LNCaP clone FGC (cell line): ENCODE measurements at places on chromosomes 11 and 22.

DNA sequence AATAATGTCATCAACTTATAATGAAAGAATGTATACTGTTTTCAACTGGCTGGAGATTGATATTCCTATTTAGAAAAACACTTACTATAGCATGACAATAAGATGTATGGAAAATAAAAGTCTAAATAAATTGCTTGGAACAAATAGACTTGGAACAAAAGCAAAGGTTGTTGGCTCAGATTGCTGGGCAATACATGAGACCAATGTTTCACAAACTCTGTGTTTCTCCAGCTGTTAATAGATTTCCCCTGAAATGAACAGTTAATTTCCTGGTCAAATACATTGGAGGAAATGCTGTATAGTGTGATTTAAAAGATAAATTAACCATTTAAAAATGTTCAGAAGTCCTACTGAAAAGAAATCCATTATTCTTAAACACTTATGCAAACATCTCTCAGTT lies 40.1 kb upstream of the CTSC start:
- no peak for DNase-seq

DNA sequence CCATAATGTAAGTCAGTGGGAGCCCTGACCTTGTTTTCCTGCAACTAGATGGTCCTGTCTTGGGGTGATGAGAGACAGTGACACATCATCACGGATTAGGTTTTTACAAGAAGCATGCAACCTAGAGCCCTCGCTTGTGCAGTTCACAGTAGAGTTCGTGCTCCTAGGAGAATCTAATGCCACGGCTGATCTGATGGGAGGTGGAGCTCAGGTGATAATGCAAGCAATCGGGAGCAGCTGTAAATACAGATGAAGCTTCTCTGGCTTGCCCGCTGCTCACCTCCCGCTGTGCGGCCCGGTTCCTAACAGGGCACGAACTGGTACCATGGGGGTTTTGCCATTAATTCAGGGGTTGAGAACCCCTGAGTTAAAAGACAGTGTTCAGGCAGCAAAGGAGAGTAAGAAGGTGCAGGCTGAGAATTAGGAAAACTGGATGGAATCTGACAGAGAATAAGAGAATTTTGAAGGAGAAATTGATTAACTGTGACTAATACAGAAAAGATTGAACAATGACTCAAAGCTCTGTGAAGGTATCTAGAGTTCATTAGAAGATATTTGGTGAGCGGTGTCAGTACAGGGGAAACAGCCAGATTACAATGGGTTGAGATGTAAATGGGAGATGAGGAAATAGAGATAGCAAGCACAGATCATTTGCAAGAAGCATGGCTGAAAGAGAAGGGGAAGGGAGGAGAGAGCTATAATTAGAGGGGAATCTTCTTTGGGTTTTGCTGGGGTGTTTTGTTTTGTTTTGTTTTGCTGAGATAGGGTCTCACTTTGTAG lies 21.0 kb downstream of the WEE1 start:
- DNase-seq = no peak

- DNase-seq = no peak
These were observed 138.3 kb downstream of the GUCY1A2 start for GRCh38 chr11:106879832-106880546.

DNA sequence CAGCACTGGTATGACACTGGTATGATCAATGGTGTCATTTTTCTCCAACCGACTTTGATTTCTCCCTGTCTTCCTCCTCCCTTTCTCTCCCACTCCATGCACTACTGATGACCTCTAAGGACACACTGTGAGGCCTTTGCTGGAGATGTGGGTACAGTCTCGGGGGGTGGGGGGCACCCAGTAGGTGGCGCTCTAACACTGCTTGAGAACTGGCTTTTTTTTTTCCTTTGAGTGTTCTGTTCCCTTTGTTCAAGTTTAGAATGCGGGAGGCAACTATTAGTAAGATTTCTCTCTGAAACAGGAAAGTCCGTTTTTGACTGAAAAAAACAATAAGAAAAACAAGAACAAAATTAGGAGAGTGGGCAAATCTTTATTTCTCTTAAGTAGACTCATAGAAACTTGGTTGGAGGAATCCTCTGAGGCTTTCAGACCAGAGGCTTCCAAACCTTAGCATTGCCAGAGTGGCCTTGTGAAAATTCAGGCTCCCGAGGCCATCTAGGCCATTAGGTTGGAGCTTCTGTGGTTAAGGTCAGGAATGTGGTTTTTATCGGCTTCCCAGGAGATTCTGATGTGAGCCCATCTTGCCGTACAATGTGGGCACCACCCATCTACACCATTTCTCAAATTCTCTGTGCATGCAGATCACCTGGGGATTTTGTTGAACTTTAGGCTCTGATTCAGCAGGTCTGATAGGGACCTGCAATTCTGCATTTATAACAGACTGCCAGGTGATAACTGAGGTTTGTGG lies 43.2 kb downstream of the PANX1 start:
- no peak for DNase-seq

DNA sequence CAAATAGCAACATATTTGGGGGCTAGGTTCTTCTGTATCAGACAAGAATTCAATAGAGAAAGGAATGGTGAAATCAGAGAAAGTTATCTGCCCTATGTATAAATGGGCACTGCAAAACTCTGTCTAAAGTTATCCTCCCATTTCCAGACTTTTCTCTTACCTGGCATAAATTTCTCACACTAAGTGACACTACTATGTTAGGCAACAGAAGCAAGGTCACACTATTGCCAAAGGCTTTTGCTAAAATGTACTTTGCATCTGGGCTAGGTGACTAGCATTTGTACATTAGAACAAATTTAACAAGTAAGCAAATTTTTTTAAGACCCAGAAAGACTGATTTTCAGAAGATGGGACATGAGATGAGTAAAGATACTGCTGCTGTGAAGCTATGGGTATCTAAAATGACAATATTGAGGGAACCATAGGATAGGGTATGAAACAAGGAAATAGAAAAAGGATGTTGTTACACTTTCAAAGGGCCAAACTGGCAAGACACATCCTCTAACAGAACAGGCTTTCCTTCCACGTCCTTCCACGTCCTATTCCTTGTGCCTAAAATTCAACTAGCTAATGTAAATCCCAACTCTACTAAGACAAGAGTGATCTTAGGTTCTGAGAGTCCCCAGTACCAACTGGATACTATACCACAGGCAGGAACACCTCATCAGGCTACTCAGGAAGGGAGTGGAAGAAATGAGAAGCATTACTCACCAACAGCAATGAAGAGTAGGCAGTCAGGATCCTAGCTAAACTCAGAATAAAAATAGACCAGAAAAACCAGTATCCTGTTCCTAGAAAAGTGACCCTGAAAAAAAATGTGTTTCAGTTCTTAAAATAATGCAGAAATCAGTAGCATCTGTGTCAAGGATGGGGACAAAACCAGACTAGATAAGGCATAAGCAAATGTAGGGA lies 22.6 kb downstream of the GDPD4 start:
- no peak for DNase-seq

- DNase-seq = no peak
These were observed 4.3 kb upstream of the CARNS1 start for GRCh38 chr11:67410984-67411784.

- DNase-seq = no peak
These were observed 12.4 kb downstream of the POLR3H start for GRCh38 chr22:41531715-41532477.

DNA sequence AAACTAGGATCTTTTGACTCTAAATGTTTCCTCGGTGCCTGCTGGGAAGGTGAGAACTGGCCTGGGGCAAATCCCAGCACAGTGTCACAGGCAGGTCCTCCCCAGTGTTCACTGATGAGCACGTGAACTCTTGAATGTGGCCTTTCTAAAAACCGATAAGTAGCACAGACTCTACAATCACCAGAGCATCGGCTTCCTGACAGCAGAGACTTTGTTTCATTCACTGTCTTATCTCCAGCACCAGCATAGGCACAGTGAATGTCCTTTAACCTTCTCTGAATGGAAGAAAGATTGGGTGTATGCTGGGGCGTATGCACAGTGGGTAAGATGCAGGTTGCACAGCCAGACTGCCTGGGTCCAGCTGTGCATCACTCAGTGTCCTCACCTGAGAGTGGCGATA lies 59.3 kb upstream of the EIF3D start:
- DNase-seq = no peak

DNA sequence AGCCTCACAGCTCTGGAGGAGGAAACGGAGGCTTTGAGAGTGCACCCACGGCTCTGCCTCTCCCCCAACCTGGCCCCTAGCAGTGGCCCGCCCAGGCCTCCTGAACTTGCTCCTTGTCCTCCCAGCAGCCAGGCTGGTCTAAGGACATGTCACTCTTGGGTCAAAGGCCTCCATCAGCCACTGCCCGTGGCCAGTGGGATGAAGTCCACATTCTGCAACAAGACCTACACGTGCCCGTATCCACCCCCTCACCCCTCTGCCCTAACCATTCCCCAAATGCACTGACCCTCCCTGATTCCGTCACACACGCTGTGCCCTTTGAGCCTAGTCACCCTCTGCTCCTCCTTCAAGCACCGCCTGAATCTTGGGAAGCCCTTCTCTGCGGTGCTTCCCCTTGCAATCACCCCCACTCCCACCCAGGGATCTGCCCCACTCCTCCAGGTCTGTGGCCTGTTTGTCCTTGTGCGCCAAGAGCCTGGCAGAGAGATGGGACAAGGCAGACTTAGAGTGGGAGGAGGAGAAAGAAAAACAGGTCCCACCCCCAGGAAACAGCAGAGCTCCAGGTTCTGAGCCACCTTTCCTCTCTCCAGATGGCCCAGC lies 37.5 kb upstream of the TEF start:
- no peak for DNase-seq

DNA sequence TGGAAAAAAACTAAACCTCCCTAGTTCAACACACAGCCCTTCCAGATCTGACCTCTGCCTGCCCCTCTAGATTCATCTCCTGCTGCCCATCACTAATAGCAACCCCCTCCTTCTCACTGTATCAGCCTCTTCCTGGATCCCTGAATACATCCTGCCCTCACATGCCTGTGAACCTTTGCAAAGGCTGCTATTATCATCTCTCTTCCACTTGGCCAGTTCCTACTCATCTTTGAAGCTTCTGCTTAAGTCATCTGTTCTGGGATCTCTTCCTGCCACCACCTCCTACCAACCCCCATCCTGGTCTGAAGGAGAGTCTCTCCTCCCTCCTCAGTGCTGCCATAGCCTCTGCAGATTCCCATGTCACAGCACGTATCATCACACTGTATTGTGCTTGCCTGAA lies 38.0 kb upstream of the AMOTL1 start:
- DNase-seq = no peak

- DNase-seq = no peak
These were observed 2.7 kb downstream of the MUC5B start for GRCh38 chr11:1225386-1226225.

- DNase-seq = no peak
These were observed 586.5 kb upstream of the CNTN5 start for GRCh38 chr11:98434296-98434695.

DNA sequence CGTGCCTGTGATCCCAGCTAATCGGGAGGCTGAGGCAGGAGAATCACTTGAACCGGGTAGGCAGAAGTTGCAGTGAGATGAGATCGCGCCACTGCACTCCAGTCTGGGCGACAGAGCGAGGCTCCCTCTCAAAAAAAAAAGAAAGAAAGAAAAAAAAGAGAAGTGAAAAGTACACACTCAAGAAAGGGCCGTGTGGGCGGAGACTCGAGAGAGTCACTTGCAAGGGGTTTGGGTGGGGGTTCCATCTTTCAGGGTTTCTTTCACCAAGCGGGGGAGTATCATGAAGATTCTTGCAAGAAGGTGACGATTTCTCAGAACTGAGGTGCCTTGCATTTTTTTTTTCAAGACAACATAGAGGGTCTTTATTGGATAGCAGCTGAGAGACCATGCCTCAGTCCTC lies 4.0 kb upstream of the IFITM5 start:
- DNase-seq = no peak

- no peak for DNase-seq
These were observed 7.3 kb downstream of the CABP7 start for GRCh38 chr22:29727131-29727523.

DNA sequence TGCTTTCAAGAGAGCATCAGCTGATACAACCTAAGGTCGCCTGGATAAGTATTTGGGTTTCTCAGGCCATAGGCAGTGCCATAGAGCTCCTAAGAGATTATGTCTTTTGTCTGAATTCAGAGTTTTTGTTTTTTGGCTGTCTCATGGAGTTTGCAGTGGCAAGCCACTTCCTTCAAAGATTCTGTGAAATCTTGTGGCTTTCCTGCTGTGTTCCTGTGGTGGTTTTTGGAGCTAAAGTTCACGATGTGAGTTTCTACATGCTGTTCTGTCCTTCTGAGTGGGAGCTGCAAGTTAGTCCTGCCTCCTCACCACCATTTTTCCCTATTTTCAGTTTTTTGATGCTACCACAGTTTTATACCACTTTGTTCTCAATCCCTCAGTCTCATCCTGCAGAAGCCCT lies 111.4 kb downstream of the COMMD9 start:
- no peak for DNase-seq

DNA sequence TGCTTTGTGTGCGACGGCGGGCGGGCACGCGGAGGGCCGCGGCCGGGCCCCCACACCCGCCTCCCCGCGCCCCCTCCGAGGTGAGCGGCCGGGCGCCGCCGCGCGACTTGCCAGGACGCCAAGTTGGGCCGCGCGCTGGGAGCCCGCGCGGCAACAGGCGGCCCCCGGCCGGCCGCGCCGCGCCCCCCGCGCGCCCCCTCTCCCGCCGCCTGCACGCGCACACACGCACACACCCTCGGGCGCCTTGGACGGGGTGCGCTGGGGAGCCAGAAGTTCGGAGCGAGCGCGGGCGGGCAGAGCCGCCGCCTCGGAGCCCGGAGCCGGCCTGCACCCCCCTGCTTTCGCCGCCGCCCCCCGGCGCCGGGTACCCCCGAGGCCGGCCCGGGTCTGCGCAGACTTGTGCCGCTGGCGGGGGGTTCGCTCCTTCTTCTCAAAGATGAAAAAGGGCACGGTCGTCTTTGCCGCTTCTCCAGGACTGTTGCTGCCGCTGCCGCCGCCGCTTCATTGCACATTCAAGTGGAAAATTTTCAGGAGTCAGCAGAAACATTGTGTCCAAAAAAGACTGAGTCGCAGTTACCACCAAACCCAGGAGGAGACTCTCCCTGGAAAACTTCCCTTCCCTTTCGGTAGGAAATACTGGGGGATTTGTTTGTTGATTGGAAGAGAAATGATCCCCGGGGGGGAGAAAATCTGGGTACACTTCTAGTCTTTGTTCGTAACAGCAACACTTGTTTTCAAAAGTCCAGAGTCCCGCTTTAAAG lies 895 bp downstream of the TEAD1 start:
- no peak for DNase-seq

GRCh38 chr11:33682446-33682845 lies 18.2 kb downstream of the C11orf91 start:
- no peak for DNase-seq

- DNase-seq = no peak
These were observed 71.8 kb downstream of the GGTLC2 start for GRCh38 chr22:22716136-22716665.

GRCh38 chr11:45527898-45528297 lies 137.5 kb downstream of the CHST1 start:
- no peak for DNase-seq

DNA sequence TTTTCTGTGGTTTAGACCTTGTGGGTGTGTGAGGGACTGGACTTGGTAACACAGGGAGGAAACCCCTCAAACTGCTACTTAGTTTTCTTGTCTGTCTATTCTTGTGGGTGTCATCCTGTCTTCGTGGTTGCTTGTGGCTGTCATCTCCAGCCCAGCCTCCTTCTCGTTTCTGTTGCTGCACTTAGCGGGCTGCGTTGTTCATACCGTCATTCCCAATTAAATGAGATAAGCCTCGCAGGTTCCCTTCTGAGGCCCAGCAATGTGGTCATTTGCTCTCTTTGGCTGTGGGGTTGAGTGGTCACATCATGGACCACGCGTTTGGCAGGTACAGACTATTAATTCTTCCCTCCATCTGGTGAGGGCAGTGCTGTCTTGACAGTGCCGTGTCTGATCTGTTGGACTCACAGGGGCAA lies 18.8 kb downstream of the PANX1 start:
- DNase-seq = no peak
